Stimulated activated CD4-positive, alpha-beta T cell treated with anti-CD3 and anti-CD28 coated beads, TNF-alpha, amount 100 ng/mL, for 1 hour (primary cell): ENCODE measurements at places on chromosomes 4 and X.

GRCh38 chr4:15870079-15870478 is 68.5 kb downstream of the FGFBP1 start:
- no peak for DNase-seq

DNA sequence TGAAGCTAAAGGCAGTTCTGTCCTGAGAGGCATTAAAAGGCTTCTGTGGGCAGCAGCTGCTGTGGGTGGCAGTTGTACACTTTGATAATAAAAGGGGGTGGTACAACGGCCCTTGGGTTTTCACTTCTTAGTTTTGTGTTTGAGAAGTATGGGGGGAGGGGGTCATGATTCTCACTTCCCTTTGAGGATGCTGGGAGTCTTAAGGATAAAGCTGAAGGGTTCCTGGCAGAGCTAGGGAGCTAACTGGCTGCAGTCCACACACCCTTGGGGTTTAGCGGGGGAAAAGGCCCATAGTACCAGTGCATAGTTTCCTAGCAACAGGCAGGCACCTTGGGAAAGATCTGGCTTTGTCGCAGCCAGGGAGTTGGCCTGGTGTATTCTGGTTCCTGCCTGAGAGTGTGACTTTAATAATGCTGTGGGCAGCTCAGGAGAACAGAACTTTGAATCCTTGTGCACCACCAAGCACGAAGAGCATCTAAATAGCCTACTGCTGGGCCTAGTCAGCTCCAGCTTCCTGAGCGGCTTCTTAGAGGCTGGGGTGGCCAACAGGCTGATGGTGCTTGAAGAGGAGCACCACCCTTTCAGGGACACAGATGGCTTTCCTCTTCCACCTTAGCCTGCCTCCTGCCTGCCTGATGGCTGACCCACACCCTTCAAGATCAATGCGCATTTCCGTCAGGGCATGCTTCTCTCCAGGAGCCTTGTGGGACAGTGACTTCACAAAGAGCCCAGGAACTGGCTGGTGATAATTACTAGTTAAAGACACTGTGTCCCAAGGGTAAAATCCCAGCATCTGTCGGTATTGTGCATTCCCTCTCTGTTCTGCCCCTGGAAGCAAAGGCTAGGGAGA is 12.5 kb downstream of the ZBTB33 start:
- DNase-seq: no peak

DNA sequence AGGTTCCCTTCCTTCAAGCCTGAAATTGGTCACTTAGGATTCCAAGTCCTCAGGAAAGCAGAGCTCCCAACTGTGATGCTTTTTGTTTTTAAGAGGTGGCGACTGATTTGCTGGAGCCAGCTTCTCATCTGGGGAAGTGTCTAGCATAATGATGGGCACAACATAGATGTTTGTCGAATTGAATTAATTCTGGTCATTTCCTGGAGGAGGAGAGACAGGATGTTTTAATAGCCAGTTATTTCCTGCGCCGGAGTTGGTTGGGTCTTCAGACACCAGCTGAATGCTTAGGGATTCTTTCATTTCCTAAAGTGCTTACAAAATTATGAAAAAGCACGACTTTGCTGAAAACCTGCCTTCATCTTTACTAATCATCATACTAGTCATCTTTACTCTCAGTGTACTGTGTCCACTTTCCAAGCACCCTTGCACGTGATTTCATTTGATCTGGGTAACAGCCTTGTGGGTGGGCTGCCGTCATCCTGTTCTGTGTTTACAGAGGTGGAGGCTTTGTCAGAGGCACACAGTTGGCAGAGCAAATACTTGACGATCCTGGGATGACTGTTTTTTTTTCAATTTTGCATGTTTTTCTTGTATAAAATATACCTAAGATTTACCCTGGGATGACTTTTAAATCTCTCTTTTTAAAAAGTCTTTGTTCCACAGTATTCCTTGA is 49.5 kb downstream of the RGS12 start:
- no peak for DNase-seq

DNA sequence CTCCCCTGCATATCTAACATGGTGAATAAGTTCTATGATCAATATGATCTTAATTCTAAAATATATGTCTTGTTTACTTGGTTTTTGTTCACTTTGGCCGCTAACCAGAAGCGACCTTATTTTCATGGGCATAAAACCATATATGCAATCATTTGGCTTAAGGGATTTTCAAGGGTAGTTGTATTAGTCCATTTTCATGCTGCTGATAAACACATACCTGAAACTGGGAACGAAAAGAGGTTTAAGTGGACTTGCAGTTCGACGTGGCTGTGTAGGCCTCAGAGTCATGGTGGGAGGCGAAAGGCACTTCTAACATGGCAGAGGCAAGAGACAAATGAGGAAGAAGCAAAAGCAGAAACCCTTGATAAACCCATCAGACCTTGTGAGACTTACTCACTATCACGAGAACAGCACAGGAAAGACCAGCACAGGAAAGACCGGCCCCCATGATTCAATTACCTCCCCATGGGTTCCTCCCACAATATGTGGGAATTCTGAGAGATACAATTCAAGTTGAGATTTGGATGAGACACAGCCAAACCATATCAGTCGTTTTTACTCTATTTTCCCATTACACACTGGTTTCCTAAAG is 114.3 kb upstream of the CPEB2 start:
- no peak for DNase-seq

- no peak for DNase-seq
Measured at GRCh38 chr4:179164267-179164999, 1722.2 kb upstream of the AGA start.

- no peak for DNase-seq
Measured at GRCh38 chr4:184344899-184345572, 127.4 kb upstream of the ENPP6 start.

DNA sequence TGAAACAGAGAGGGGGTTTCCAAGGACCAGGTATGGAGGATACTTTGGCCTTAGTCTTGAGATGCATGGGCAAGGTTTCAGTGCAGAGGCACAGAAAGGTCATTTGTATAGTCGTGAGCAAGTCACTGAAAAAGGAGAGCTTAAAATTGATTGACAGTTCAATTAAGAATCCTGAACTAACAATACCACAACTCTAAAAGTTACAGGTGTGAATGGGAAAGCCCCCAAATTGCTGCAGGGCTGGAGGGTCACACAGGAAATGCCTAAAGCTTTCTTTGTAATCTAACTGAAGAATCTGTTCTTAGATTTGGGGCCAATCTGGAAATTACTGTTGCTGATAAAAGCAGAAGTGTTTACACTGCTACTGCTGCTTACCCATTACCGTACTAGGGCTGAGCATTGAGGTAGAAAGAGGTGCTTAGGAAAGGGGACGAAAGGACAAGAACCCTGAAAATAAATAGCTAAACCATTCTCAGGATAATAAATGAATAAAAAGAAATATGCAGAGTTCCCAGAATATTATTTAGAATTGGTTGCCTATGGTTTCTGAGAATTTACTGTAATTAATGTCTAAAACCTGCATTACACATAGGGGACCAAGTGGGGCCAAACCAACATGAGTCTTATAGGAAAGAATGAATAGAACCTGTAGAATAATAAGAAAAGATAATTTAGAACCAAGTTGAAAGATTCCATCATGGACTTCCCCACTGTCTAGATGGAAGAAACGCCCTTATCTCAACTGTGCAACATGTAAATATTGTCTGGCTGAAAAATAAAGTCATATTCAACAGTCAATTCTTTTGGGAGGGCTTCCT is 91.9 kb upstream of the PPP1R2C start:
- no peak for DNase-seq

DNA sequence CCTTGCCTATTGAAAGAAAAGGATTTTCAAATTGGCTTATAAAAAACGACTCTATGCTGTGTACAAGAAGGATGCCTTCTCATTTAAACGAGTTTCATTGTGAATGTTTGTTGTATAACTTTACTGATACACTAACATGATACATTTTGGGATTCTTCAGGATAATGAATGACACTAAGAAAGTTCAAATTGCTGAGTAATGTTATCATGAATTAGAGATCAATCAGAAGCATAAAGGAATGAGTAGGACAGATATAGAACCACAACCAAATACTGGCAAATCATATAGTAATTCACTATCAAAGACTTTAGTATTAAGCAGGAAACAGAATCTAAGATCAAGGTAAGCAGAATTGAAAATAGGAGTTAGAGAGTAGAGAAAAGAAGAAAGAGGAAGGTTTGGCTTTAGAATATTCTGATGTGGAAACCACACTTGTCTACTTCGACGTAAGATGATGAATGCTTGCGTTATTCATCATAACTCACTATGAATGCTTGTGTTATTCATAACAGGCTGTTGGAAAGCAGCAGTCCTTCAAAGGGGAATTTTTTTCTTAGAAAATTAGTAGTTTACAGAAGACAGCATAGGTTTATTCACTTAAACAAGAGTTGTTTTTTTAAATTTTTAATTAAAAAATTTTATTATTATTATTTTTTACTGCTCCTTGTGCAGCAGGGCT is 13.4 kb downstream of the CCDC158 start:
- DNase-seq: no peak

- no peak for DNase-seq
Measured at GRCh38 chrX:121333942-121334341, 286.5 kb downstream of the GLUD2 start.

GRCh38 chrX:94830717-94831116 is 1156.7 kb downstream of the FAM133A start:
- DNase-seq: no peak

- DNase-seq: no peak
Measured at GRCh38 chr4:99665983-99666382, 8.4 kb upstream of the C4orf54 start.

GRCh38 chr4:109574931-109575804 is 15.1 kb downstream of the MCUB start:
- DNase-seq: no peak

DNA sequence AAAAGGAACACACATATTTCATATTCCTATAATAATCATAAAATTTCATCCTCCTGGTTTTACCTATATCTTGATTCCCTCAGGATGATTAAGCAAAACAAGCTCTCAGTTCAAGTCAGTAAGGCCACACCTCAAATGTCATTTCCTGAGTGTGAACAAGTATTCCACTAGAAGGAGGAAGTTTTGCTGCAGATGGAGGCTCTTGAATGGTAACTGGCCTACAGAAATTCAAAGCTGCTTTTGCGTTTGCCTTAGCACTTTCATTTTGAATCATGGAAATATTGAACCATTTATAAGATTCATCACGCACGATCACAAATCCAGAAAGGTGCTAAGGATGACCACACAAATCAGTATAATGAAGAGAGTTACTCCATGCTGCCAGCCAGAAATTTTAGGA is 254.4 kb upstream of the CXXC4 start:
- no peak for DNase-seq

- no peak for DNase-seq
Measured at GRCh38 chr4:98796991-98797390, 131.9 kb downstream of the EIF4E start.

GRCh38 chrX:51891821-51892551 is 1.4 kb upstream of the MAGED1 start:
- no peak for DNase-seq

DNA sequence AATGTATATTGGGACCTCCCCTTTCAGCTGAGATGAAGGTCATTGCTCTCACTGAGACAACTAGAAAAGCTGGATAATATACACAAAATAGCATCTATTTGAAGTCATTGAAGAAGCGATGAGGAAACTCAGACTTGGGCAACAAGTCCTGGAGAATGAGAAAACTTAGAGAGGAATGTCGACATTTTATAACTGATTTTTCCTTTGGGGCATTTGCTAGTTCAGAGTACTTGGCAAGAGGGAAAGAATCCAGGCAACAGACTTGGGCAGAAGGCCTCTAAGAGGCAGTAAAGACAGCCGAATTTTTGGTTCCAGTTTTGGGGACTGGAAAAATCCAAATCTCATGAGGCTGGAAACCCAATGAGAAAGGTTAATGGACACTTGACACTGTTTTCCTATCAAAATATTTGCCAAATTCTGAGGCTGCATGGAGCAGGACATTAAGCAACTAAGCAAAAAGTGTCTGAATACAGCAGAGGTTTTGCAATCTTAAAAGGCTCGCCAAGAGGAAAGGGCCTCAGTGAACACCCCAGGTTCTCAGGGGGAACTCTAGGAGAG is 21.0 kb upstream of the ANXA5 start:
- no peak for DNase-seq

GRCh38 chr4:142324572-142324971 is 521.5 kb downstream of the INPP4B start:
- DNase-seq: no peak

- DNase-seq: no peak
Measured at GRCh38 chrX:81411517-81411916, 209.6 kb downstream of the SH3BGRL start.

- no peak for DNase-seq
Measured at GRCh38 chr4:139887962-139888735, 222.5 kb downstream of the MGST2 start.

GRCh38 chrX:38583181-38583580 is 21.8 kb downstream of the TSPAN7 start:
- no peak for DNase-seq

GRCh38 chr4:105741548-105741947 is 33.0 kb downstream of the GSTCD start:
- DNase-seq: no peak

- no peak for DNase-seq
Measured at GRCh38 chr4:47013373-47013772, 18.0 kb upstream of the GABRB1 start.

- DNase-seq: no peak
Measured at GRCh38 chr4:127165971-127166370, 466.8 kb upstream of the INTU start.

DNA sequence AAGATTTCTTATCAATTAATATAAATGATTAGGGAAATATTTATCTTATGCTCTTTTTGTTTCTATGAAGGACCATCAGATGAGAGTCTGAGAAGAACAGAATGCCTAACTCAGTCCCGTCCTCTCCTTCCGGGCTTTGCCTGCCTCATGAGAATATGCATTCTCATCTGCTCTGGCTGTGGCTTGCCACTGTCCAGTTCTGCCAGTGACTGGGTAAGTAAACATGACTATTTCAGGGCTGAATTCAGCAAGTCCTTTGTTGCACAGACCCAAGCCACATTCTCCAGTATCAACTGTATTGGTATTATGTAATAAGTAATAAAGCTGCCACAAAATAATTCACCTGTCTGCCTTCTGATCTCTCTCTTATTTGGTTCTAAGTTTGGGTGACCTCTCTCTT is 110.7 kb downstream of the WDFY3 start:
- no peak for DNase-seq

DNA sequence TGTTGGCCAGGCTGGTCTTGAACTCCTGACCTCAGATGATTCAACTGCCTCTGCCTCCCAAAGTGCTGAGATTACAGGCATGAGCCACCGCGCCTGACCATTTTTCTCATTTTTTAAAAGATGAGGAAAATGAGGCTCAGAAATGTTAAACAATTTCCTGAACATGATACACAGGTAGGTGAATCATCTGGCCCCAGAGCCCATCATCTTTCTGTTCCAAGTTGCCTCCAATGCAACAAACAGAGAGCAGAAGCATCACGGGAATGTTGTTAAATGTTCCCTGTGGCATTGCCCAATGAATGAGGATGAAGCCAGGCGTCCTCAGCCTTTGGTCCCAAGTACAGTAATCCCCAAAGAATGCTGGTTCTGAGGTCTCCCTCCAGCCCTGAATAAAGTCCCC is 31.3 kb upstream of the ANXA5 start:
- DNase-seq: no peak

GRCh38 chr4:4418676-4419390 is 31.9 kb downstream of the NSG1 start:
- DNase-seq: no peak
